HuH-7.5 (cell line): ENCODE measurements at places on chromosomes 4 and X.

DNA sequence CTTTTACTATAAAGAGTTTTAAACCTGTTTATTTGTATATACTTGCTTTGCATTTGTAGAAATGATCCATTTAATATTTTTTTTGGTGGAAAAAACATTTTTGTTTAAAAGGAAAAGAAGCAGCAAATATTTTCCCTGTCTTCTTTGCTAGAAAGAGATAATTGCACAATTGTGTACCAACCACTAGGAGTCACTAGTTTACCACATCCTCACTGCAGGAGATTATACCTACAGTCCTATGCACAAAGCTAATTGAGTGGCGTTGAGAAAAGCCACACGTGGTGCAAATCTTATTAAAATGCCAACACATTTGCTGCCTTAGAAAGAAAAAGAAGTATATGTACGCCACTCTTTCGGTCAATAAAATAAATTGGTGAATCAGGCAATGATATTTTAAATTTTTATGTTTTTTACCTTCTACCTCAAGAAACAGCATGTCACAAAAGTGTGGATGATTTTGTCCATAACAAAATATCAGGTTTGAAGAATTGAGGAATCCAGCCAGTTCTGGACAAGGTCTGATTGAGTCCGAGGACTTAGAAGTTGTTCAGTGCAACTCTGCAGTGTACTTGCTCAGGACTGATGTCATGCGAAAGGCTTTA lies 102.9 kb downstream of the GRXCR1 start:
- DNase-seq, result peak; percentile 17

- no peak for DNase-seq
Observed at GRCh38 chr4:124079174-124079780, 633.3 kb downstream of the ANKRD50 start.

- no peak for DNase-seq
Observed at GRCh38 chr4:140242357-140243277, 88.6 kb upstream of the MAML3 start.

DNA sequence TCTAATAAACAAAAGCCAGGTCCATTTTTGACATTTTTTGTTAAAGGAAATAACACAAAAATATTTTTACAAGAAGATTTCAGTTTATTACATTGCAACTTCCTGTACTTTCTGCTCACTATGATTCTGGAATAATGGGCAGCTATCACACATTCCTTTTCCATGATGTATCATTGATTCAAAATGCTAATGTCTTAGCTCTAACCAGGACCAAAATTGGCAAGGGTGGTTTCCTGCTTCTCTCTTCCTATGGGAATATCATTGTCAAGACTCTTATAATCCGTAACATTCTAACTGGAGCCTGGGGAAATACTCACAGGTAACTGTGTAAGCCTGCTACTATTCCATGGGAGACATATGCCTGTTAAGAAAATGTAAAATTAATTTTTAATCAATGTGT lies 218.6 kb downstream of the DCAF12L2 start:
- DNase-seq, result no peak

- DNase-seq, result no peak
Observed at GRCh38 chrX:24657671-24658386, 10.7 kb upstream of the PCYT1B start.

- DNase-seq, result no peak
Observed at GRCh38 chr4:75514949-75515612, 808 bp downstream of the THAP6 start.

- DNase-seq, result no peak
Observed at GRCh38 chrX:73916931-73917667, 354.1 kb downstream of the CHIC1 start.
